Ecto neural progenitor cell (in vitro differentiated cells): ENCODE measurements at places on chromosomes 6 and 20.

DNA sequence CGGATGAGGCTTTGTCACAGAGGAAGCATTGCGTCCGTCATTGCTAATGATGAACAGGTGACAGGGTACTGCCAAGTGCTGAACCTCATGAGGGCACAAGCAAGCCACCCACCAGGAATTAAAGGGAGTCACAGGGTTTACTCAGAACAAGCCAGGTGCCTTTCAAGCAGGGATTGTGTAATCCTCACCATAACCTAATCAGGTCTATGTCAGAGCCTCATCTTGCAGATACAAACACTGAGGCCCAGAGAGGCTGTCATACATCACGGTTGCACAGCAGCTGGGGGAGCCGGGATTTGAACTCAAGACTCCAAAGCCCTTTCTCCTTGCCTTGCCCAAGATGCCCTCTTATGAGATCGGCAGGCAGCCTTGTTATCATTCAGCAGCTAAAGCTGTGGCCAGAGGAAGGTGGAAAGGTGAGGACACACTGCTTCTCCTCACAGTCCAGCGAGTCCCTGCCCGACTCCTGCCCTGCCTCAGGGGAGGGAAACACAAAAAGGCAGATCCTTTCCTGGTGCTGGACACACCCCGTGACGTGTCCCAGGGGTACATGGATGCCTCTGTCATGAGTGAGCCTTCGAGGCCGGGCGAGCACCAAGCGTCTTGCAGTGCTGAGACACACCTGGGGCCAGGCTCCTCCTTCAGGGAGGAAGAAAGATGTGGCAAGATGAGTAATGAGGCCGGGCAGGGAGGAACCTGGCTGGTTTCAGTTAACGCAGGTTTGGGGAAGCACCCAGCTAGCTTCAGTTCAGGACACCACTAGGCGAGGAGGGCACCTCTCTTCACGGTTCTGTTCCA lies 214.9 kb downstream of the LY86 start:
- DNase-seq, result no peak

GRCh38 chr6:11214084-11214833 lies 18.2 kb downstream of the NEDD9 start:
- DNase-seq, result no peak

DNA sequence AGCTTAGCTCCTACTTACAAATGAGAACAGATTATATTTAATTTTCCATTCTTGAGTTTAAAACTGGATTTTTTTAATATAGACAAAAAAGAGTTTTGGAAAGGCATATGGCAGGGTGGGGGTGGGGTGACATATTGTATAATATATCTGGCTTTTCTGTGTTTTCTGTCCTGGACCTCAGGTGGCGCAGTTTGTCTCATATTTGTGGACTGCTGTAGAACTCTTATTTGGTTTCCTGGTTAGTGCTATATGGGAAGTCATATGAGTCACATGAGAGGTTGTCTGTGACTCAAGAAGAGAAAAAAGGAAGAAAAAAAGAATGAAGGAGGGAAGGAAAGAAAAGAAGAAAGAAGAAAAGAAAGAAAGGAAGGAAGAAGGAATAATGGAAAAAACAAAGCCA lies 131.8 kb downstream of the CLVS2 start:
- DNase-seq, result no peak

DNA sequence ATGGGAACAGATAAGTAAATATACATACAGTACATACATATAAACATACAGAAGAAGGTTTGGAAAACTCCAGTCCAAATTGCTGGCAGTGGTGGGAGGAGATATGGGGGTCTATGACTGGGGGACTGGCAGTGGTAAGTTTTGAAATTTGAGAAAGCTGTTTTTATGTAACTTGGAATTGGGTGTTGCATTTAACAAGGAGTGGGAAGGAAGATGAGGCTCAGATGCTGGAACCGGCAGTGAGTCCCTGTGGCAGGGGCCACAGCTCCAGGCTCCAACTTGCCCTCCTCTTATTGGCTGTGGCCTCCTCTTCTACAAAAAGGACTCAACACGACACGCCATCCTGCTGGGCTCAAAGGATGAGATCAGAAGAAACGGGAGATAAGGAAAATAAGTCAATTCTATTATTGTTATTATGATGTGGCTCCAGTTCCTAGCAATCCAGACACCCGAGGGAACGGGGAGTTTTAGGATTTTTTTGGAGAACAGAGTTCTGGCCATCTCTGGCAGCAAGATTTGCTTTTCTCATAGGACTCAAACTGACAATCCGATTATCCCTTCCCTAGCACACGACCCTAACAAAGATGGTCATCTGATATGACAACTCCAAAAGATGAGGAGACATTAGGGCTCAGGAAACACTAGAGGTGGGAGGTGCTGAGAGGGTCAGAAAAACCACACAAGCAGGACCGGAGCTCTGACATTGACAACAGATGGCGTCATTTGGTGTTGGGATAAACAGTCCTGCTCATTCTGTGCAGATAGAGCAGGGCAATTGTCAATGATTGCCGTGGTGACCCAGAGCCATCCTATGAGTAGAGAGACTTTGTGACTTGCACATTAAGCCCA lies 6.0 kb upstream of the TGM2 start:
- no peak for DNase-seq

GRCh38 chr6:10412461-10413261 lies 2.2 kb downstream of the TFAP2A start:
- DNase-seq, result peak; percentile 76

- no peak for DNase-seq
Observed at GRCh38 chr6:166903500-166903899, 52.9 kb downstream of the RNASET2 start.

DNA sequence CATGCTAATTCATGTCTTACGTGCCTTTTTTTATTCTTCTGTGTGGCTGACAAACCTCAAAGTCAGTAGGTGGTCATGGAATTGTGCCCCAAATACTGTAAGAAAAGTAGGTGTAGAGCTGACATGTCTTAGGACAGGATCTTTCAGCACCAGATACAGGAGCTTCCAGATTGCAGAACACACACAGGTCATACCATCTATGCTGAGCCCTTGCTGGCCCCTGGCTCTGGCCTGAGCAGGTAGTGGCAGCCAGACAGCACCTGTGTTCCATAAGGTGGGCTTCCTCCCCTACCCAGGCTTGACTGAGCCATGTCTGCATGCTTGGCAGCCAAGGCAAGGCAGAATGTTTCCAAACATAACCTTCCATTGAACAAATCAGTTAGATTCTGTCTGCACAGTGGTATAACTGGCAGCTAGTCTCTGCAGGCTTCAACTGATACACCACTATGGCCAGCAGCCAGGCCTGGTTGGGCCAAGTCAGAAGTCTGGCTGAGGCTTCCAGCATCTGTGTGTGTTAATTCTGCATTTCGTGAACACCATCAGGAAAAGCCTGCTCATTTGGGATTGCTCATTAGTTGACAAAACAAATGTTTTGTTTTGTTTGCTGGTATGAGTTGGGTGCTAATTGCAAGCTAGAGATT lies 366.5 kb downstream of the FOXA2 start:
- no peak for DNase-seq

DNA sequence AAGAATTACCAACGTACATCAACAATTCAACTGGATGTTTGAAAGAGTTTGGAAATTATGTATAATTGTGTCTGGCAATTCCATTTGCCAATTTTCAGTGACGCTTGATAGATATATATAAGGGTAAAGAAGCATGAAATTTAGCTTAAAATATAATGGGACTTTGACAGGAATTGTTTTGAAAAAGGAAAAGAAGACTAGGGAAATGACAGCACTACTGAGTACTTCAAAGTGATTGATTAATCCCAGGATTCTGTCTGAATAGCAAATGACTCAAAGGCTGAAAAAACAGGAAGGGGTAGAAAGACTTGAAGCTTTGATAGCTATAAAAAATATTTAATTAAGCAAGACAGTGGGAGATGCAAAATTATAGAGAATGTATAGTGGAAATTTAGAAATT lies 200.0 kb downstream of the KHDRBS2 start:
- no peak for DNase-seq

DNA sequence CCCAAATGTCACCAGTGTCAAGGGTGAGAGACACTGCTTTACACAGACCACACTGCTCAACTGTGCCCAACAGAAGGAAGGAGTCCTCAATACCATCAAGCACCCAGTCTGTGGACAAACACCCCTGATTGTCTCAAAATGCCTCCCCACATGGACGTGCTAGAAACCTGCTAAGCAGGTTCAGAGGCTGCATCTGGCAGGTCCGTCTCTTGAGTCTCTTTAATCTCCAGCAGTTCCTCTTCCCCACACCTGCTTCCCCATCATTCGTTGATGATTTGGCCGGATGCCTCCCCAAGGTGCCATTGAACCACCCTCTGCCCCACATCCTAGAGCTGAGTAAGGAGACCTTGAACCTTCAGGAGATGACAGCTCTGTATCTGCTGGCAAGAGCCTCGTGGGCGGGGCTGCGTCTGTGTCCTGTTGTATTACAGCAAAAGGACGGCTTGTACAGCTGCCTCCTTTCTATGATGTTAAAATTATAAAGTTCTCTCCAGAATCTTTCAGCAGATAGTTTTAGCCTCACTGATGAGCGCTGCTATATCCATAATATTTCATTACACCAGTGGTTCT lies 179.2 kb downstream of the PREX1 start:
- no peak for DNase-seq

DNA sequence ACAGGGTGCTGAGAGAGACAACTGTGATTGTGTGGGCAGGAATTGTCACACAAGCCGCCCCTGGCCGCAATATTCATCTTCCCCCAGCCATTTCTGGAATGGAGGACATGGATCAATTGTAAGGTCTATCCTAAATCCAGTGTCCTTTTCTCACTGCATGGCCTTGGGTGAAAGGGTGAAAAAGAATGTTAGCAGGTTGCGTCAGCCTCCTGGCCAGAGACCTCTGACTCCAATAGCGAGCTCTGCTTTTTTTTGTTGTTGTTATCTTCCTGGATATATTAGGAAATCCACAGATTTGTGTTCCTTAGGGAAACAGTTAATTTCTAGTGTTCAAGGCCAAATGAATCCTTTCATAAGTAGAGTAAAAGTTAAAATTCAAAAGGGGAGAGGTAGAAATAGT lies 47.1 kb upstream of the CD83 start:
- DNase-seq, result no peak

DNA sequence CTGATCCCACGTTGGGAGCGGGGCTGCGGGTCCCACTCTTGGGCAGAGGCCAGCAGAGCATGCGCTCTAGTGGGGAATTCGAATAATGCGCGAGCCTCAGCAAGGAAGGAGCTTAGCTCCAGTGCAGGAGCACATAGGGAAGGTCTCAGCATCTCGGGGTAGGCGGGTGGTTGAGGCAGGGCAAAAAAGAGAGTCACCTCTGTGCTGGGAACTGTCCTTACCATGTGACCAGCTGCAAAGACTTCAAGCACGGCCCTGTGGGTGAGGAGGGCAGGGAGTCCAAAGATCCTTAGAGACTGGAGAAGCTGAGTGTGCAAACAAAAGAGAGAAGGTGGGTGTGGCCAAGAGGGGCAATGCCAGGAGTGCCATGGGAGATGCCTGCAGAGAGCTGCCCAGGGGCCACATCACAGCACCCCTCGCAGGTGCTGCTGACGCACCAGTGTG lies 79.2 kb upstream of the CD93 start:
- peak; percentile 54 for DNase-seq

DNA sequence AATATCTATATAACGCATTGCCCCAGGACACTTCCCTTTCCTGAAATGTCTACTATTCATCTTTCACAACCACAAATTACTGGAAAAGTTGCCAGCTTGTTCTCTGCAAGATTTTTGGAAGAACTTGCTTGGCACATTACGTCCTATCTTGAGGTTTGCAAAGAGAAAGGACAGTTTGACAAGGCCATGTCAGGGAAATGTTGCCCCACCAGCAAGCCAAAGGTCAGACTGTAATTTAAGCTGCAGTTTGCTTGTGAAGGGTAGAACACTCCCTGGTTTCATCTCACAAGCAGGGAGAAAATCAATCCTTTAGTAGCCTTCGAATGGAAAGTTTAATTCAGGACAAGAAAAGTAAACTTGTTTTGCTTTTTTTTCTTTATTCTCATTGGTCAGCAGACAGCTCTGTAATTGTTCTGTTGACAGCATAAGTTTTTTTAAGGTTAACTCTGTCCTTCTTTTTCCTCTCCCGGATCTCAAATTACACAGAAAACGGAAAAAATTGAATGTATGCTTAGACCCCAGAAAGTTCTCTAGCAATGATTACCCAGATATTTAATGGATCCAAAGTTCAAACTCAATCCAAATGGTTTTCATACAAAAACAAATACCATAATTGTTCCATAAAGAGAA lies 541.8 kb upstream of the NRSN1 start:
- DNase-seq, result no peak

- DNase-seq, result no peak
Observed at GRCh38 chr6:33639559-33639958, 18.4 kb downstream of the ITPR3 start.

DNA sequence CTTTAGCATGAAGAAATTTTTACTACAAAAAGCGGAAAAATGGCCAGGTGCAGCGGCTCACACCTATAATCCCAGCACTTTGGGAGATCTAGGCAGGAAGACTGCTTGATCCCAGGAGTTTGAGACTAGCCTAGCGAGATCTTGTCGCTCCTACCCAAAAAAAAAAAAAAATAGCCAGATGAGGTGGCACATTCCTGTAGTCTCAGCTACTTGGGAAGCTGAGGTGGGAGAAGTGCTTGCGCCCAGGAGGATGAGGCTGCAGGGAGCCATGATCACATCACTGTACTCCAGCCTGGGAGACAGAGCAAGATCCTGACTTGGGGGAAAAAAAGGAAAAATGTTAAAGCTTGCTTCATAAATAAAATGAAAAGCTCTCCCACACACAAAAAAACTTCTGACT lies 14.5 kb downstream of the NUDT3 start:
- no peak for DNase-seq

DNA sequence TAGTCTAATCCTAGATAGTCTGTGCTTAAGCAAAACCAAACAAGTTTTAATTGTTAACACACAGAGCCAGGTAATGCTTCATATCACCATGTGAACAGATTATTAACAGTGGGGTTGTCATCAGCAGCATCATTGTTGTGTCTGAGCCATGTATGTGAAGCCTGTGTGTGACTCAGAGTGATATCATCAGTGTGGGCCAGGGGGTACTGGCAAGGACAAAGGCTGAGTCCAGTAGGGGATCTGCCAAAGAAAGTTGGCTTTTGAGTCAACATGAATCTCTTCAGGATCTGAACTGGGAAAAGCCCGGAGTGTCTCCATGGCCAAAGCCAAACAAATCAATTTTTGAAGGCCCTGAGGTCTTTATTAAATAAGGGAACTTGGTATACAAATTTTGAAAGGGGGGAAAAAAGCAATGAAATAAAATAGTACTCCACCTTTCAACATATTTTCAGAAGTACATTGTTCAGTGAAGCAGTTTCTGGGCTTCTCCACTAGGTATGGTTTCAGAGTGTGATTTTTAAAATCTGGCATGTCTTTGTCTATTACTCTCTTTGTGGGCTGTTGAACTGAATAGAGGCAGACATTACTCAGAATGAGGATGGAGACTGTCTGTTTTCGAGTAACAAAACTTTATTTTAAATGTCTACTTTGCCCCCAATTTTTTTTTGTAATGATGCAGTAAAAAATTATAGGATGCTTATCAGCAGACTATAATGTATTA lies 444.2 kb upstream of the JAG1 start:
- DNase-seq, result no peak

DNA sequence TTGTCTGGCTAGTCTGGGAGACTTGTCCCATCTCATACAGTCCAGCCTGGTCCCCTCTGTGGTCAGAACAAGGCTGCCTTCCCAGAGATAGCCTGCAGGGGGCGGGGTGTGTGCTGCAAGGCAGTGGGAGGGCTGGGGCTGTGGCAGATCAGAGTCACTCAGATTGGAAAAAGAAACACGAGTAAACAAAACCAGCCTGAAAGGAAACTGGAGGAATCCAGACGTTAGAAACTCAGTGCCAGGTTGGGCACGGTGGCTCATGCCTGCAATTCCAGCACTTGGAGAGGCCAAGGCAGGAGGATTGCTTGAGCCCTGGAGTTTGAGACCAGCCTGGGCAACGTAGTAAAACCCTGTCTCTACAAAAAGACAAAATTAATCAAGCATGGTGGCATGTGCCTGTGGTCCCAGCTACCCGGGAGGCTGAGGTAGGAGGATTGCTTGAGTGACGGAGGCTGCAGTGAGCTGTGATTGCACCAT lies 20.2 kb downstream of the LEMD2 start:
- DNase-seq, result peak; percentile 90
